ENCODE measurements at places on chromosomes 1 and 21. TPM values are rescaled to one million over a fixed set of nuclear protein-coding genes. Genes with fewer than 3 reads are reported as not detected.

GRCh38 chr1:26915204-26915842 is 1.5 kb upstream of the NR0B2 start:
- no peaks in the 10 kb centered on the region for H3K4me1 ChIP-seq
- DNase-seq = no peak
- H3K27ac ChIP-seq = no peak overlapping the region
- H3K4me3 ChIP-seq = no peak overlapping the region

GRCh38 chr1:220974431-220974830 is 95.2 kb downstream of the HLX start:
- no peak overlapping the region for H3K27ac ChIP-seq
- H3K27me3 ChIP-seq = no peaks in the 10 kb centered on the region
- no peak overlapping the region for H3K4me3 ChIP-seq
- DNase-seq = no peak
- H3K36me3 ChIP-seq = no peaks in the 10 kb centered on the region

GRCh38 chr1:111203681-111204200 is 3.3 kb upstream of the DENND2D start:
- peaks cover 2% of the 10 kb centered on the region for H3K36me3 ChIP-seq
- no peaks in the 10 kb centered on the region for H3K4me1 ChIP-seq
- H3K4me3 ChIP-seq = no peak overlapping the region

- no peak for DNase-seq
- H3K27me3 ChIP-seq = no peaks in the 10 kb centered on the region
- no peak overlapping the region for H3K27ac ChIP-seq
- no peaks in the 10 kb centered on the region for H3K36me3 ChIP-seq
Measured at GRCh38 chr1:78388275-78388674, 102.5 kb upstream of the PTGFR start.

- no peak overlapping the region for H3K27ac ChIP-seq
- DNase-seq = no peak
- H3K27me3 ChIP-seq = no peaks in the 10 kb centered on the region
- peaks cover 13% of the 10 kb centered on the region for H3K36me3 ChIP-seq
- H3K4me3 ChIP-seq = no peak overlapping the region
Measured at GRCh38 chr1:234836776-234837357, 226.9 kb upstream of the IRF2BP2 start.

GRCh38 chr1:215079456-215079855 is 3.1 kb upstream of the KCNK2 start:
- H3K4me1 ChIP-seq = no peaks in the 10 kb centered on the region
- DNase-seq = no peak

DNA sequence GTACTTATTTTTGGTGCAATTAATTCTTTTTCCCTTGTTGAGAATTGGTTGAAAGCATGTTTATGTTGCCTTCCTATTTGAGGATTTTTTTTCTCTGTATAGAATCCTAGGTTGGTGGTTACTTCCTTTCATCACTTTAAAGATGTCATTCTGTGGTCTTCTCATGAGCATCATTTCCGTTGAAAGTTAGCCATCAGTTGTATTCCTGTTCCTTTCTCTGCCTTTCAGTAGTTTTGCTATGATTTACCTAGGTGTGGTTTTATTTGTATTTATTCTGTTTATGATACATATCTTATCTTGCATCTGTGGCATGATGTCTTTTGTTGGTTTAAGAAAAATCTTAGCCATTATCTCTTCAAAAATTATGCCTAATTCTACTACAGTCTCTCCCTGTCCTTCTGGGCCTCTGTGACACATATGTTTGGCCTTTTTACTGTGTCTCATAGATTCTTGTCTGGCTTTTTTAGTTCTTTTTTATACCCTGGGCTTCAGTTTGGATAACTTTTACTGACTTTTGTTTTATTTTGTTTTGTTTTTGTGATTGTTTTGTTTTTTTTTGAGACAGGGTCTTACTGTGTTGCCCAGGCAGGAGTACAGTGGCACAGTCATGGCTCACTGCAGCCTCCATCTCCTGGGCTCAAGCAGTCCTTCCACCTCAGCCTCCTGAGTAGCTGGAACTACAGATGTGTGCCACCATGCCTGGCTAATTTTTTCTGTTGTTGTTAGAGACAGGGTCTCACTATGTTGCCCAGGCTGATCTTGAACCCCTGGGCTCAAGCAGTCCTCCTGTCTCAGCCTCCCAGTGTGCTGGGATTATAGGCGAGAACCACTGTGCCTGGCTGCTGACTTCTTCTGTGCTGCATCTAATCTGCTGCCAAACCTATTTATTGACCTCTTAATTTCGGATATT is 24.1 kb downstream of the PTGFRN start:
- no peak overlapping the region for H3K27ac ChIP-seq
- no peaks in the 10 kb centered on the region for H3K4me1 ChIP-seq
- H3K36me3 ChIP-seq = no peaks in the 10 kb centered on the region
- no peaks in the 10 kb centered on the region for H3K27me3 ChIP-seq

DNA sequence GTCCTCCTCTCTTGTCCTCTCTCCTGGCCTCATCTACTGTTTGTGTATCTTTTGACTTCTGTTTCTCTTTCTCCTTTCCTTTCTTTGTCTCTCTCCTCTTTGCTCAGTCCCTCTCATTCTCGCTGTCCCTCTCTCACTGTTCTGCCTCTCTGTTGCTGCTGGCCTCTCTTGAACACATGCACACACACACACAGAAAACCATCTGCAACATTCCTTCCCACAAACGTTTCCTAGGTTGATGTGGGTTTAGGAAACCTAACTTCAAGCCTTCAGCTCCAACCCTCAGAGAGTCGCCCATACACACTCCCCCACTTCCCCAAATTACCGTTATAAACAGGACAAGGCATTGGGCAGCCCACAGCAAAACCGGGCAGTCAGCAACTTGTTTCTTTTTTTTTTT is 10.9 kb upstream of the SSBP3 start:
- no peak for DNase-seq
- no peak overlapping the region for H3K27ac ChIP-seq
- no peaks in the 10 kb centered on the region for H3K4me1 ChIP-seq

GRCh38 chr1:84857906-84858305 is 35.1 kb downstream of the LPAR3 start:
- no peaks in the 10 kb centered on the region for H3K4me1 ChIP-seq
- DNase-seq = no peak
- no peak overlapping the region for H3K27ac ChIP-seq
- no peaks in the 10 kb centered on the region for H3K36me3 ChIP-seq
- H3K27me3 ChIP-seq = no peaks in the 10 kb centered on the region

DNA sequence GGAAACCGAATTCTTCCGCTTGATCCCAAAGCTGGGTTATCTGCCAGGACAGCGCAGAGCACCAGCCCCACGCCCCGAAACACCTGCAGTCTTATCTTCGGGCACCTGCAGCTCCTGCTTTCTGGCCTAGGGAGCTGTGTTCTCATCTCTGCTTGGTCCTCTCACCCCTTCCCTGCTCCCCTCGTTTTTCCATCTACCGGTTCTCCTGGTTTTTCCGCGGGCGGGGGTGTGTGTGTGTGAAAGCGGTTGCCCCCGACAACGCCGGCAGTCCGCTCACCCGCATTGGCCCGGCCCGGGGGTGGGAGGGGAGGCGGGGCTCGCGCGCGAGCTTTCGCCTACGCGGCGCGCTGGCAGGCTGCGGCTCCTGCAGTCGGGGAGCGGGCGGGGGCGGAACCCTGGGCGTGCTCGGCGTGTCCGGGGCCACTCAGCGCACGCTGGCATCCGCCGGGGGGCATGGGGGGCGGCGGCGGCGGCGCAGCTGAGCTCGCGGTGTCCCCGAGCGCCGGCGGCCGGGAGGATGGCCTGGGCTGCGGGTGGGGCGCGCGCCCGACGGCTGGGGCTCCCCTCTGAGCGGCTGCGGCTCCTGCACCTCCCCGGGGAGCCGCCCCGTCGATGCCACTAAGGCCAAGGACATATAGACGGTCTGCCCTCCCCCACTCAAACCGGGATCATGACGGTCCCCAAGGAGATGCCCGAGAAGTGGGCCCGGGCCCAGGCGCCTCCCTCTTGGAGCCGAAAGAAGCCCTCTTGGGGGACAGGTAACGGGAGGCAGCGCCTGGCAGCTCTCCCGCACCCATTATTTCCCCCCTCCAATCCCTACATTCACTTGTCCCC is 3.2 kb downstream of the ATP8B2 start:
- H3K36me3 ChIP-seq = peaks cover 30% of the 10 kb centered on the region
- H3K27me3 ChIP-seq = no peaks in the 10 kb centered on the region
- H3K4me3 ChIP-seq = peak overlapping the region; percentile 71
- H3K27ac ChIP-seq = no peak overlapping the region

GRCh38 chr1:200857804-200858203 is 15.0 kb upstream of the GPR25 start:
- no peak for DNase-seq
- no peak overlapping the region for H3K27ac ChIP-seq
- no peaks in the 10 kb centered on the region for H3K4me1 ChIP-seq
- peaks cover 18% of the 10 kb centered on the region for H3K36me3 ChIP-seq
- H3K4me3 ChIP-seq = no peak overlapping the region

- H3K4me3 ChIP-seq = no peak overlapping the region
- peaks cover 2% of the 10 kb centered on the region for H3K27me3 ChIP-seq
- peaks cover 6% of the 10 kb centered on the region for H3K4me1 ChIP-seq
- no peaks in the 10 kb centered on the region for H3K36me3 ChIP-seq
Measured at GRCh38 chr1:89809556-89809955, 11.3 kb upstream of the LRRC8D start.

GRCh38 chr1:152426731-152427130 is 12.7 kb upstream of the CRNN start:
- H3K4me3 ChIP-seq = no peak overlapping the region
- H3K27me3 ChIP-seq = no peaks in the 10 kb centered on the region
- H3K4me1 ChIP-seq = no peaks in the 10 kb centered on the region
- peaks cover 16% of the 10 kb centered on the region for H3K36me3 ChIP-seq

GRCh38 chr1:181347495-181348390 is 135.6 kb upstream of the CACNA1E start:
- no peaks in the 10 kb centered on the region for H3K27me3 ChIP-seq
- H3K4me3 ChIP-seq = no peak overlapping the region
- no peak for DNase-seq
- H3K27ac ChIP-seq = no peak overlapping the region

GRCh38 chr1:48066936-48067335 is 69.8 kb upstream of the TRABD2B start:
- H3K4me1 ChIP-seq = no peaks in the 10 kb centered on the region
- no peaks in the 10 kb centered on the region for H3K27me3 ChIP-seq
- no peaks in the 10 kb centered on the region for H3K36me3 ChIP-seq
- DNase-seq = no peak
- H3K27ac ChIP-seq = no peak overlapping the region
- H3K4me3 ChIP-seq = no peak overlapping the region

DNA sequence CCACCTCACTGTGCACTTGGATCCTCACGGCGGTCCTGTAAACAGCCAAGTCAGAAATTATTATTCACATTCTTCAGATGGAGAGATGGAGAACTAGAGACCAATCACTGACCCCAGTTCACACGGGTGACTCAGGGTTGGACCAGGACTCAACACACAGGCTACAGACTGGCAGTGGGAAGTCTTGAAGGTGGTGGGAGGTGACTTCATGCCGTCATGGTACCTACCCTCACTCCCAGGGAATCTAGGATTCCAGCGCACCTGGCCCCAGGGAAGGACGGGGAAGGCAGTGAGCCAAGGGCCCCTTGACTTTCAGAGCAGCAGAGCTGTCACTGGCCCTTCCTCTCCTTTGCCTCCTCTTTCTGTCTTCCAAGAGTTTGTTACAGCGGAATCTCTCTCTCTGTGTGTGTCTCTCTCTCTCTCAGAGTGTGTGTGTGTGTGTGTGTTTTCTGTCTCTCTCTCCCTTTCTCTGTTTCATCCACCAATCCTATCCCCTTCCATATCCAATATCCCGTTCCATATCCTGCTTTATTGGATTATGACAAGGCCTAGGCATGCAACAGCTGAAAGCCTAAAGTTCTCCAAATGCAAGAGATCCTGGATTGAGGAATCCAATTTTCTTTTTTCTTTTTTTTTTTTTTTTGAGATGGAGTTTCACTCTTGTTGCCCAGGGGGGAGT is 11.7 kb downstream of the OPTC start:
- peaks cover 3% of the 10 kb centered on the region for H3K4me1 ChIP-seq
- no peak for DNase-seq
- no peaks in the 10 kb centered on the region for H3K27me3 ChIP-seq
- H3K4me3 ChIP-seq = no peak overlapping the region
- no peaks in the 10 kb centered on the region for H3K36me3 ChIP-seq
- no peak overlapping the region for H3K27ac ChIP-seq

DNA sequence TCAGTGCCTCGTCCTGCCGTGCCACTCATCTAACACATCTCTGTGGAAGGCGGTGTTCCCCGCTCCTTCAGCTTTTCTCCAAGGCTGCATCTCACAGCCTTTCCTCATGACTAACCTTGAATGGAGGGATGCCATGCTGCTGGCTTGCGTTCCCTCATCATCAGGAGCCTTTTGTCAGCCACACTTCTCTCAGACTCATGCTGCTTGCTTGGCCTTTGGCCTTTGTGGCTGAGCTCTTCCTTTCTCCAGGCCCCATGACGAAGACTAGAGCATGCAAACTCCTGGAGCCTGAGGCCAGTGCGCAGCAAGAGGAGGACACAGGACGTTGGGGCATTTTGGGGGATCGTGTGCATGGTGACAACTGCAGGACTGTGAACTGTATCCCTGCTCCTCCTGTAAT is 70.8 kb downstream of the SYT2 start:
- no peaks in the 10 kb centered on the region for H3K4me1 ChIP-seq
- DNase-seq = no peak
- H3K4me3 ChIP-seq = no peak overlapping the region

GRCh38 chr1:178881950-178882349 is 11.1 kb upstream of the ANGPTL1 start:
- no peak for DNase-seq
- H3K27me3 ChIP-seq = no peaks in the 10 kb centered on the region
- no peaks in the 10 kb centered on the region for H3K36me3 ChIP-seq
- no peak overlapping the region for H3K4me3 ChIP-seq
- no peaks in the 10 kb centered on the region for H3K4me1 ChIP-seq

DNA sequence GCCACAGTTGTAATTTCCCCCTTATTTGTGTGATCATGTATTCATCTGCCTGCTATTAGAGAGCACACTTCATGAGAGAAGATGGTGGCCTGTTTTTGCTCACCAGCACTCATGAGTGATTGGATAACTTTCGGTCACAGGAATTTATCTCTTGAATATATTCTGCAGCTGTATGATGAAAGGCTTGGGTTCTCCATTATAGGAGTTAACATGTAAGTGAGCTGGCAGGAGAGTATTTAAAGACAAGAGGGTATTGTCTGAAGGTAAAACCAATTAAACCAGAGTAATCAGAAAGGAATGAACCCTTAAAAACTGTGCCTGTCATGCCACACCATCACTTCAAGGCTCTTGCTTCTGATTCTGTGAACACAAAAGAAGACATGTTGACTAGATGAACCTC is 574.9 kb upstream of the CAMK1G start:
- no peaks in the 10 kb centered on the region for H3K36me3 ChIP-seq
- H3K27ac ChIP-seq = no peak overlapping the region
- no peaks in the 10 kb centered on the region for H3K27me3 ChIP-seq
- no peak overlapping the region for H3K4me3 ChIP-seq

Gene NCAM2
- total RNA-seq = 2.6 TPM

Gene TMOD4
- total RNA-seq = 1.6 TPM

Gene WNT9A
- total RNA-seq = 0.66 TPM

Gene REG4
- not detected for total RNA-seq

Gene VTCN1
- total RNA-seq = 0.33 TPM

Gene LIN28A
- 1,267 TPM for total RNA-seq

Gene LHX8
- not detected for total RNA-seq

Gene CFHR3
- 1.4 TPM for total RNA-seq

Gene IGSF5
- 2.1 TPM for total RNA-seq

Gene XPR1
- 34.1 TPM for total RNA-seq
